Activated CD8-positive, alpha-beta memory T cell treated with anti-CD3 and anti-CD28 coated beads, Interleukin-2, amount 10 ng/mL, durations not matched to agents 7 days and 5 days (primary cell): ENCODE measurements at places on chromosomes 7 and 10. TPM values are rescaled to one million over a fixed set of nuclear protein-coding genes. Genes with fewer than 3 reads are reported as not detected.

DNA sequence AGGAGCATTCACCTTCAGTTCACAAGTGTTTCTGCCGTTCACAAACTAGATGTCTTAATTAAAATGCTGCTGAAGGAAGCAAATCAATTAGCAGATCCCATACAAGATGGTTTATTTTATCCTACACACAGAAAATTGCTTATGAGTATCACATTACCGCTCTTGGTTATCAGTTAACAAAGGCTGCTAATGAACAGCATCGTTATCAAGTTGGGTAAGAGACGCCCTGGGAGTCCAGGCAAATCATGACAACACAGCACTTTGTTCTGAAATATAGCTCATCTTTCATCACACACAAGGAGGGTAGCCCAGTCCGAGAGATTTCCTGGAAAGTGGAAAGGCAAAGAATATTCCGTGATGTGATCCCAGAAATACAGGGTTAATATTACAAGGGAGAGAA, 20.8 kb upstream of the FAM170B start:
- no peak for DNase-seq

DNA sequence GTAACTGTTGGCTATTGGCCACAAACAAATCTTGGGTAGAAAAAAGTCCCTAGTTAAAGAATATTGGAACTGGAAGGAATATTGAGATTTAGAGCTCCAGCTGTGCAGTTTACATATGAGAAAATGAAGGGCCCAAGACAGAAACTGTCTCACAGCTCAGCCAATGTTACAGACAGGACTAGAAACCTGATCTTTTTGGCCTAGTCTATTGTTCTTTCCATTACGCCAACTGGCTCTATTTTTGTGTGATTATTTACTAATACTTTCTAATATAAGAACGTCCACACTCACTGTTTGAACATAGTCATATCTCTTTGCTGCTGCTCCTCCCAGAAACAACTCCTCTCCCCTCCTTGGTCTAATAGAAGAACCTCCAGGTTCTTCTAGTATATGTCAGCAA, 1.2 kb downstream of the WEE2 start:
- DNase-seq = no peak

Gene PTF1A
- total RNA-seq = not detected

DNA sequence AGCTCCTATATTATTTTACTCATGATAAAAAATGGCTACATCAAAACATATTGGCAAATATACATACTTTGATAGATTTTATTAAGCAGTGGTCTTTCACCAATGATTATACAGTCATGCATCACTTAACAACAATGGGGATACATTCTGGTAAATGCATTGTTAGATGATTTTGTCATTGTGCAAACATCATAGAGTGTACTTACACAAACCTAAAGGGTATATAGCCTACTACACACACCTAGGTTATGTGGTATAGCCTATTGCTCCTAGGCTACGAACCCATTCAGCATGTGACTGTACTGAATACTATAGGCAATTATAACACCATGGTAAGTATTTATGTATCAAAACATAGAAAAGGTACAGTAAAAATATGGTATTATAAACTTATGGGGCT, 98.9 kb upstream of the IL6 start:
- no peak for DNase-seq

- DNase-seq = no peak
These were observed 724.8 kb downstream of the INHBA start for GRCh38 chr7:40978047-40978446.

Gene MGAM2
- total RNA-seq = not detected

Gene ADCYAP1R1
- total RNA-seq = not detected

DNA sequence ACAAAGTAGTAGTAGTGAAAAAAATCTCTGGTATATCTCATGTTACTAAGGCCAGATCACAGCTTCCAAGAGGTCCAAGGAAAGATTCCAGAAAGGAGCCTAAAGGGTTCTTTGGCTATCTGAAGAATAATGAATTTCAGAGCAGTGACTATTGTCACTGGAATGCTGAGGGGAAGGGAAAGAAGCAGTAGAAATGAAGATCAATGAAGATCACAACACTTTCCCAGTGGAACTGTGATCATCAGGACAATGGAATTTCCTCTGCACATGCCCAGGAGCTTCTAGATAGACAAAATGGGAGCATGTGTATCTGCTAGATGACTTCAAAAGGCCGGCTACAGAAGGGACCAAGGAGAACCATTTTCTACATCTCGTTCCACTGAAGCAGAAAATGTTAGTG, 219.5 kb upstream of the PHYHIPL start:
- no peak for DNase-seq

DNA sequence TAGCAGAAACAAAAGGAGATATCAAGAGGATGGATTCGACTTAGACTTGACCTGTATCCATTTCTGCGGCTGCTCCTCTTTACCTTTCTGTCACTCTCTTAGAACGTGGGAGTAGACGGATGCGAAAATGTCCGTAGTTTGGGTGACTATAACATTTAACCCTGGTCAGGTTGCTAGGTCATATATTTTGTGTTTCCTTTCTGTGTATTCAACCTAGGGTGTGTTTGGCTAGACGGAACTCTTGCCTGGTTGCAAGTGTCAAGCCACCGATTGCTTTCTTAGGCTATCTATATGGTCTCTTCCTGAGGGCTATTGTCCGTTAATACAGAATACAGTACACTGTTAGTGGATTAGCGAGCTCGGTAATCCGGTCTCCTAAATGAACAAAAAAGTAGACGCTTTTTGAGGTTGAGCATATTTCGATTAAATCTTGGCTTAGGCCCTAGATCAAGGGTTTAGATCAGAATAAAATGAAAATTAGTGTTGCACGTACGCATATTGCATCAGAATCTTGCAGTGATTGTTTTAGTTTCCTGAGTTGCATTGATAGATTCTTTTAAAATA, 1.2 kb downstream of the PTEN start:
- no peak for DNase-seq

- no peak for DNase-seq
These were observed 188.5 kb downstream of the TNS3 start for GRCh38 chr7:47393406-47393805.

DNA sequence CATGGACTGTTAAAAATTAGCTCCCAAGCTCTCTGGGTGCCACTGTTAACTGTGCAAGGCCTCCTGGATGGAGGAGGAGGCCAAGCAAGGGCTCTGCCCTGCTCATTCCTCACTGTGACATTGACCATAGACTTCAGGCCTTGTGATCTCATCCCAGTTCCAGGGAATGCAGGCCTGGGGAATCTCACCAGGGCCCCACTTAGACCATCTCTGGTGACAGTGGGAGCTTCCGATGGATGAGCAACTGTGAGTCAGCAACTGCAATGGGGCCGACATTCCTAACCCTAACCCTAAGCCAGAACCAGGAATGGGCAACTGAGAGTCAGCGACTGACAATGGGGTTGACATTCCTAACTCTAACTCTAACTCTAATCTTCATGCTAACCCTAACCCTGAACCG, 50.4 kb upstream of the MSMB start:
- no peak for DNase-seq

- no peak for DNase-seq
These were observed 118.0 kb downstream of the CREB5 start for GRCh38 chr7:28530175-28530802.

DNA sequence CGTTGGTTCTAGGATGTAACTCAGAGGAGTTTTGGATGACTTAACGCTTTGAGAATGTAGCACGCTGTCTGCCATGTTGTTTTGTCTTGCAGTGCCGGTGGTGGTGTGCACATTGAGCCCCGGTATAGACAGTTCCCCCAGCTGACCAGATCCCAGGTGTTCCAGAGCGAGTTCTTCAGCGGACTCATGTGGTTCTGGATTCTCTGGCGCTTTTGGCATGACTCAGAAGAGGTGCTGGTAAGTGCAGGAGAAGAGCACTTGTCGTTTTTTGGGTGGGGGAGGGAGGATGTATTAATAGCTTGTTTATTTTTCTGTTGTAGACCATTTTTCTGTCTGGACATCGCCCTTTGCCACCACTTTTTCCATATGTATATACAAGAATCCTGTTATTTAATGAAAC, 6.3 kb downstream of the NDUFB2 start:
- DNase-seq = no peak

- no peak for DNase-seq
These were observed 77.8 kb upstream of the PRSS1 start for GRCh38 chr7:142671506-142671905.

GRCh38 chr10:11138314-11139033, 120.8 kb downstream of the CELF2 start:
- DNase-seq = no peak

Gene SEMA4G
- 0.26 TPM for total RNA-seq

Gene HMX2
- not detected for total RNA-seq

GRCh38 chr7:94941844-94942632, 34.6 kb downstream of the PPP1R9A start:
- no peak for DNase-seq

Gene TAS2R3
- 0.70 TPM for total RNA-seq

GRCh38 chr7:150997075-150997511, 6.3 kb downstream of the NOS3 start:
- DNase-seq = no peak

Gene IGF2BP3
- total RNA-seq = 0.84 TPM

Gene ITGB8
- 0.07 TPM for total RNA-seq

GRCh38 chr10:28840202-28840601, 162.9 kb downstream of the BAMBI start:
- DNase-seq = no peak

Gene CALML3
- total RNA-seq = not detected

DNA sequence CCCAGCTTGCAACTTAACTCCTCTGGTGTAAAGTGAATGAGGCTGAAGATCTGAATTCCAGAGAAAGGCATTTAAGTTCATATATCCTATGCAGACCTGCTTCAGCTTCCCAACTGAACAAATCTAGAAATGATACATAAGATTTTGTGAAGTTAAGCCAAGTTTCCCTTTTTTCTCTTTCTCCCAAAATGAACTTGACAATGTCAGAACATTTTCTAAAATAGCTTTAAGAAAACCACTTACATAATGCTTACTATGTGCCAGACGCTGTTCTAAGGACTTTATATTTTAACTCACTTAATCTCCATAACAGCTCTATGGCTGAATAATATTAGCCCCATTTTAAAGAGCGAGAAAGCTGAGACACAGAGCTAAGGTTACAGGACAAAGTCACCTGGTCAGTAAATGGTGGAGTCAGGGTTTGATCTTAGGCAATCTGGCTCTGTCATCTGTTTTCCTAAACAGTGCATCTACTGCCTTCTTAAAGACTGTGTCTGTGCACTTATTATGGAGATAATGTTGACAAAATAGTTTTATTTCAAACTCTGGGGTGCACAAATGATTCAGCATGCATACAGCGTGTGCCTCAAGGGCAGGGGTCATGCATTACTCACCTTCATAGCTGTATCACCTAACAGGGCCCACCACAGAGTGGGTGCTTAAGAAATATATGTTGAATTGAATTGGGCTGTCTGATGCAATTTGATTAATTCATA, 66.8 kb downstream of the RHOBTB1 start:
- no peak for DNase-seq

Gene PRPS1L1
- total RNA-seq = not detected

Gene KIF11
- 76.9 TPM for total RNA-seq

GRCh38 chr10:57952741-57953140, 315.0 kb downstream of the IPMK start:
- DNase-seq = no peak
